ENCODE measurements at places on chromosomes 1 and 21.
A peak's percentile ranks its signal among the peaks of the same experiment; 100 is the strongest.

GRCh38 chr1:20376880-20377494 lies 86.3 kb downstream of the VWA5B1 start:
- DNase-seq = peak; percentile 54

GRCh38 chr1:10211805-10212410 lies 1.5 kb downstream of the KIF1B start:
- DNase-seq = no peak

GRCh38 chr1:39646232-39647081 lies 7.0 kb upstream of the HEYL start:
- DNase-seq = no peak

GRCh38 chr1:178467837-178468236 lies 28.9 kb downstream of the CLEC20A start:
- no peak for DNase-seq

- no peak for DNase-seq
Observed at GRCh38 chr1:31570906-31571305, 5.4 kb upstream of the TINAGL1 start.

GRCh38 chr1:206842854-206843253 lies 22.6 kb upstream of the IL20 start:
- no peak for DNase-seq

DNA sequence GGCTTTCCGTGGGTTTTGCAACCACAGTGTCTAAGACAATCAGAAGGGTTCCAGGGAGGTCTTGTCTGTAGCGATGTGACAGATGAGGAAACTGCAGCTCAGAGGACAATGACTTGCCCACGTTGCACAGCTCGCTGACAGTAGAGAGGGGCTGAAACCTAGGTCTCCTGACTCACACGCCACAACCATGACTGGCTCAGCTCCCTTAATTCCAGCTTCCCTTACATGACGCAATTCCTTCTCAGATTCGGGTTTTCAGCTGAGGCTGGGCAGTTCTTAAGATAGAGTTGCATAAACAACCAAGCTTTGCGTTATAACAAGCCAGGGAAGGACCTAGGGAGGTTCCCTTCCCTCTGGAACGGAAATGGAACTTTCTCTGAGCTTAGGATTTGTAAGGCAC lies 36.3 kb downstream of the DHCR24 start:
- no peak for DNase-seq

DNA sequence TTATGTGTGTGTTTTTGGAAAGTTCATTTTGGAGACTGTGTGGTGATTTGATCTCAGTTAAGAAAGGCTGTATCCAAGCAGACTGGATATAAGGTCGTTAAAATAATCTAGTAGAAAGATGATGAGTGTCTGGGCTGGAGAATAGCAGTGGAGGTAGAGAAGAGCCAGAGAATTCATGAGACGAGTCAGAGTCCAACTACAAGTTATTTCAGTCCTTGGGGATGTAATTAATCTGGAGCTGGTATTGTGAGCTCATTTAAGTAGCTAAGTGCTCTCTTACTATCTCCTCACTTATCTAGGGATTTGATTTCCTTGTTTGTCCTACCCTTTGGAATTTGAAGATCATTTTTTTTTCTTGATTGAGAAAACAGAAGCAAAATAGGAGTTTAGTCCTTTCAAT lies 1219.0 kb upstream of the ADGRL4 start:
- DNase-seq = no peak

GRCh38 chr1:115252585-115252984 lies 85.5 kb downstream of the NGF start:
- DNase-seq = no peak

- DNase-seq = no peak
Observed at GRCh38 chr1:209890641-209891330, 47.2 kb upstream of the SYT14 start.

GRCh38 chr1:216983823-216984222 lies 260.6 kb upstream of the ESRRG start:
- DNase-seq = no peak

Measured in stimulated activated CD4-positive, alpha-beta T cell treated with anti-CD3 and anti-CD28 coated beads, Interleukin-15, amount 100 ng/mL, for 1 hour (primary cell).